Globus pallidus (tissue), 1 donor: ENCODE measurements at places on chromosomes 6 and 20.

GRCh38 chr6:85493389-85493788, 43.5 kb downstream of the NT5E start:
- no peak for DNase-seq

DNA sequence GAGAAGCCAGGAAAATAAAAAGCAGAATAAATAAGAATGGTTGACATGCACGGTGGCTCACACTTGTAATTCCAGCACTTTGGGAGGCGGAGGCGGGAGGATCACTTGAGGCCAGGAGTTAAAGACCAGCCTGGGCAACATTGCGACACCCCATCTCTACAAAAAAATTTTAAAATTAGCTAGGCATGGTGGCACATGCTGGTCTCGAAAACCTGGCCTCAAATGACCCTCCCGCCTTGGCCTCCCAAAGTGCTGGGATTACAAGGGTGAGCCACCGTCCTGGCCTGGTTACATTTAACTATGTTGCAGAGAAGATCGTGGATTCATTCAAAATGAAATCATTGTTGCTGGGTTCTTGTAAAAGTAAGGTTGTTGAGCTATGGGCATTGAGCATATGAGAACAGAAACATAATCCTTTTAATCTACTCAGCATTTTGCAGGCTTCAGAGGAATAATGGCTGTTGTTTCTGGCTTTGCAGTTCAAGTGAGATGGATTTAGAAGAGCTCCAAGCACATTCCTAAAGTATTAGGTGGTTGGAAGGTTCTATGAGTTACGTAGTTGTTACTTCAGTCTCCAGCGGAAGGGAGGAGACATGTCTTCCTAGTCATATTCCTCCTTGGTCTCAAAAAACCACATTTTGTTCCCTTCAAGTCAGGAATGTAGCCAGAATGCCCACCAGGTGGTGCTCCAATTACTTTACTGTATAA, 45.6 kb upstream of the RAB23 start:
- DNase-seq, result no peak

GRCh38 chr6:161137320-161137719, 136.5 kb downstream of the AGPAT4 start:
- DNase-seq, result no peak

GRCh38 chr6:106513808-106514582, 115.3 kb downstream of the RTN4IP1 start:
- no peak for DNase-seq

- peak; percentile 42 for DNase-seq
Observed at GRCh38 chr6:2876210-2877056, 26.7 kb downstream of the SERPINB9 start.

GRCh38 chr20:25418776-25419175, 11.3 kb downstream of the GINS1 start:
- no peak for DNase-seq

DNA sequence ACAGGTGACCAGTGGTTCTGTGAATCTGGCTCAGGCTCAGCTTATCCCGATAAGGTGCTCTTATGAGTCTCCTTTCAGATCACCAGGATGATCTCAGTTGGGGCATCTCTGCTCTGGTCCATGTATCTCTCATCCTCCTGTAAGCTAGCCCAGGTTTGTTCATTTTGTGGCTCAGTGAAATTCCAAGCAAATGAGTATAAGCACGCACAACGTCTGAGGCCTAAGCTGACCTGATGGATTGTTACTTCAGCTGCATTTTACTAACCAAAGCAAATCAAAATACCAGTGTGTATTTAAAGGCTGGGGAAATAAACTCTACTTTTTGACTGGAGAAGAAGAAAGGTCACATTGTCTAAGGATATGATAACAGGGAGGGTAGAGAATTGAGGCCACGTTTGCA, 551.0 kb upstream of the BTBD3 start:
- no peak for DNase-seq
